Right renal pelvis (tissue), 4 donors: ENCODE measurements at places on chromosomes 1 and 21.
A peak's percentile ranks its signal among the peaks of the same experiment; 100 is the strongest.

- no peak for DNase-seq
Measured at GRCh38 chr1:211511947-211512346, 20.0 kb upstream of the RD3 start.

GRCh38 chr1:211328866-211329475, 2.3 kb downstream of the TRAF5 start:
- DNase-seq: no peak

DNA sequence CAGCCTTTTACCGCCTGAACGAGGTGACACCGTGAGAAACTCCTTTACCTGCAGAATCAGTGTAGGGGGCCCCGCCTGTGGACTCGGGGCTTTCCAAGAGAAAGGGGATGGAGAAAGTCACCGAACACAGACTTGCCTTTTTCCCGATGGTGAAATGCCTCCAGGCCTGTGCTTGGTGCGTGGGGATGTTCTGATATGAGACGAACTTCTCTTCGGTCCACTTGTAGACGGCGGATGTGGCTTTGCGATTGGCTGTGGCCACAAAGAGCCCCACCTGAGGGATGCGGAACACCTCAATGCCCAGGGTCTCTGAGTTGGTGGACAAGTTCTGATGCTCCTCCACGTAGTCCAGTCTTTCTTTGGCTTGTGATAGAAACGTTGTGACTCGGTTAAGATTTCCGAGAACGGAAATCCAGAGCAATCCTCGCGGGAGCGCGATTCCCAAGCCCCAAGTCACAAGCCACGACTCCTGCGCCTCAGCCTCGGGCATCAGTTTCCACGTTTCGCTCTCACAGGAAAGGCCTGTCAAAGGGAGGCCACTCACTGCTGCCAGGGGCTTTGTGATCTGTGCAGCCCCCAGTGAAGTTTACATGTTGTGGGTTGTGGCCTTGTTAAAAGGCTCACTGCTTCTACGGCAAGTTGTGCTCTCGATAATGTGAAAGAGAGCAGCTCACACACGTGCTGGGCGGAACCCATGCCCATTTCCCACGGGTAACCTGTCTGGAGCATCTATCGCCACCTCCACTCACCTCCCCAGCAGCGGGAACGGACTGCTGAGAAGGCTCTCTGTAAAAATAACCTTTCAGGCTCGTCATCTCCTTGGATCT, 12.6 kb downstream of the KRTAP10-1 start:
- DNase-seq: no peak

DNA sequence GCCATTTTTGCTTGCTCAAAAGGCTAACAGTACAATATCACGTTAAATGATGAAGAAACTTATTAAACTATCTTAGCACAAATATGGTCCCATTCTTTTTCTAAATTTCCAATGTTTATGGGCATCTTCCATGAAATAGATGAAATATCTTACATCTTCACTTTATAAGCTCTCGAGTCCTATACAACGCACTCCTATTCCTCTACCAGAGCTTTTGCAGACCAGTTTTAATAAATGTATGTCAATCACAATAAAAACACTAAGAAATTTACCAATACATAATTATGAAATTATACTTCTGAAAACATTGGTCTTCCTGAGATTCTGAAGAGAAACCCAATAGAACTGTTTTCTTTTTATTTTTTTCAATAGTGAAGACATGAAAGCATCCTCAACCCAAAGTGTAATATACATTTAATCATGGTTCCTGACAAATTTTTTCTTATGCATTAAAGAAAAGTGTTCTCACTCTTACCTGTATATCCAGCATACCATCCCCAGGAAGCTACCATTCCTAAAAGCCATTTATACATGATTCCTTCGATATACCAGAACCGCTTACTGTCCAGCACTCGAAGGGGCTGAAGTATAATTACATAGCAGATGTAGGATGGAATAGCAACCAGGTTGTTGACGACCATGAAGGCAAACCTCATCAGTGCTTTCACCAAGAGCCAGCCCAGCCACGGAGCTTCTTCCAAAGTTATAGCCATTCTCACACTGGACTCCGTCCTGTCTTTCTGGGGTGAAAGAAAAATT, 1.8 kb downstream of the LPGAT1 start:
- no peak for DNase-seq

DNA sequence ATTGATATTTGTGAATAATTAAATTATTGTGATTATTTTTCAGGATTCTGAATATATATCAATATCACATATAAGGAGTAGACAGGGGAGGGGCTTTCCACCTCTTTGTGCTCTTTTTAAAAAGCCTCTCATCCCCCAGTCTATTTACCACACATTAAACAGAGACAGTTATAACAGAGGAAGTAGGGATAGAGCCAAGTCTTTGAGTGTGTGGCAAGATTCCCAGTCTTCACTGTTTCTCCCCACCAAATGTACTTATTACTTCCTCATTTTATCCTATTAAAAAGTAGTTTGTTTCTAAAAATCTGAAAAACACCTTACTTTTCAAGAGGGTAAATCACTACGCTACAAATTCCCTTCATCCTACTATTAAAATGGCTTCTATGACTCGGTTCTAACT, 46.7 kb downstream of the EPS15 start:
- no peak for DNase-seq

GRCh38 chr21:37797403-37797802, 118.9 kb downstream of the KCNJ6 start:
- no peak for DNase-seq

GRCh38 chr1:82395440-82395839, 594.7 kb downstream of the ADGRL2 start:
- no peak for DNase-seq

DNA sequence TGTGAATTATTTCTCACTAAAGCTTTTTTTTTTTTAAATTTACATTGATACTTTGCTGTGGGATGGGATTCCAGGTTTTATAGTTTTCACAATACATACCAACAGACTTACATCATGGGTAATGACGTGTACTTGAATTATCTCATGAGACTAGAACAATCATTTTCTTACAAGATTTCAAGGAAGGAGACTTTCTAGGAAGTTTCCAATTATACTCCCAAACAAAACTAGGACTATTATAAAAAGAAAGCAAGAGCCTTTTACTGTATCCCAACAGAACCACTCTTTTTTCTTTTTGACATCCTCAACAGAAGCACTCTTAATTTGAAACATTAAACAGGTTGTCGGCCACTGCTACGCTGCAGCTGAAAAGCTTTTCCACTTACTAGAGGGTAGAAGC, 48.7 kb downstream of the TESK2 start:
- no peak for DNase-seq

DNA sequence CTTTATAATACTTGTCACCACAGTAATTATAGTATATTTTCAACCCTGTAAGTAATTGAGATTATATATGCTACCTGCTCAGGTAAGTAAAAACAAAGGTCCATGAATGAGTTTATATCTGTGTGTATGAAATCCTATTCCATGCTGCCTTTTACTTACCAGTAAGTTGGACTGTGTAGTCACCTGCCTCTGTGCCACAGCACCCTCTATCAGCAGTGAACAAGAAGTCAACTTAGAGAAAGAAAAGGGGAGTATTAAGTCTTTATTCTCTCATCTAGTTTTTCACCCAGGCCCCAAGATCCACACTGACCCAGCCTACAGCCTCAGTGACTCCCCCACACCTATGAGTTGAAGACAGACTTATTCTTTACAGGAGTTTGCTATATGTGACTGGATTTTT, 36.9 kb upstream of the IFI16 start:
- DNase-seq: no peak

DNA sequence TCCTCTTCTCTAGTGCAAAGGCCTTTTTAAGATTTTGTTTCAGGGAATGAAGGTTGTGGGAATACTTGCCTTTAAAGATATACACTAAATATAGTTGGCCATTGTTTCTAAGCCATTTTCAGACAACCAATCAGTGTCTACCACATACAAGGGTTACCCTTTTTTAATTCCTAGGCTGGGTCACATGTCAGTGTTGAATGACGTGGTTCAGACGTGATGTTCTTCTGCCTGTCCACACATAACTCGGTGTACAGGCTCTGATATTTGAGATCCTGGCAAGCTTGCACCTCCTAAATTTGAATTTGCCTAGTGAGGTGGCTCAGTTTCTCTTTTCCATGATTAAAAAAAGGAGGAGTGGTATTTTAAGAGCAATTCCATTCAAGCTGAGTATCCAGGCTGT, 38.8 kb downstream of the DTL start:
- DNase-seq: no peak

DNA sequence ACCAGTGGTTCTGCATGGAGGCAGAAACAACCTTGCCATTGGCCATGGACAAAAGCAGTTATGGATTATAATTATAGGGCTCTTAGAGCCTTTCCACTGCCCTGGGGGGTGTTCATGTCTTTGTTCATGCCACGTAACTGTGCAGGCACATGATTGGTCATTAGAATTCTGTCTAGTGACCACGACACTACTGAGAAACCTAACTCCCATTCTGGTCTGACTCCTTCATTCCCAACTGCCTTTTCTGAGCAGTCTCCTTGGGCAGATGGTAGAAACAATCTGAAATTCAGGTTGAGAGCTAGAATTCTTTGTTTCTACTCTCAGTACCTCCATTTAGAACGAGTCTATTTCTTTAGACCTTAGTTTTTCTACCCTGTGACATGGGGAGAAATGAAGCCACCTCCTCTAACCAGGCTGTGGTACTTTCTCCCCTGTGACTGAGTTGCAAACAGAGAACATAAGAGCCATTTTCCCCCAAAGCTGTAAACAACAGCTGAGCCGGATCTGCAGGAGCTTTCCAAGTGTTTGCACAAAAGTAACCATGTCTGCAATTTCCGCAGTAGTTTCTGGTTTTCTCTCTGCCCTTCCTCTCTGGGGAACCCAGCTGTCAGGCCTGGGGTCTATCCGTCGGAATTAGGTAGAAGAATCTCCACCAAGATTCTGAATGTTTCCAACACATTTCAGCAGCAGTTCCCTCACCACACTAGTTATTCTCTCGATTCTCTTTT, 37.7 kb upstream of the IPO9 start:
- DNase-seq: peak; percentile 56

- peak; percentile 33 for DNase-seq
Measured at GRCh38 chr1:85578321-85579295, 2.0 kb upstream of the CCN1 start.

DNA sequence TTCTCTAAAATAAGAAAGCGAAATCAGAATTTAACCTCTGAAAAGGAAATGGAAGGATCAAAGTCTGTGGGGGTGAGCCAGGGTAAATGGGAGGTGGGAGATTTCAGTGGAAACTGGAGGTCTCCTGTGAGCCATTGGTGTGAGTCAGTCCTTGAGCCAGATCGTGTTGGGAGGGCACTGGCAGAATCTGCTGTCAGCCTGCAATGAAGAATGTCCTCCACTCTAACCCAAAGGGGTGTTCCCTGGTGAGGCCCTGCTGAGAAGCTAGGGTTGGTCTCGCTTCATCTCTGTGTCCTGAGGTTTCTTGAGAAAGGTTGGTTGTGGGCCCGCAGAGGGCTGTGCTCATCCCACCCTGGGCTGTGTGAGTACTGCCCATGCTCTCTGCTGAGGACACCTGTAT, 2.4 kb downstream of the QSOX1 start:
- no peak for DNase-seq

GRCh38 chr1:156948708-156949107, 28.3 kb downstream of the LRRC71 start:
- no peak for DNase-seq

DNA sequence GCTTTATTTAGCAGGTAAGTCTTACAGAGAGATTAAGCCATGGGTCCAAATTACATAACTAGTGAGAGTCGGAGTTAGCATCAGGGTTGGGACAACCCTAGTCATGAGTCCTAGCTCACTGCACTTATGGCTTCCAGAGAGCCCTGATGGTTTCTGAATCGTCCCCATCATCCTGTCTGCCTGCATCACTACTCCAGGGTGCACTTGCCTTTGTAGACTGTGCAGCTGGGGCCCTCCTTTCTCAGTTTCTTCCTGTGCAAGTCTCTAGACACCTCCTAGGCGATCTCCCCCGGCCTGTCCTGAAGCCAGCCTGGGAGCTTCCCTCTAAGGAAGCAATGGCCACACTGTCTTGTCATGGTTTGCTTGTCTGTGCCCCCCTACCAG, 37.1 kb downstream of the KIAA0040 start:
- DNase-seq: no peak

- no peak for DNase-seq
Measured at GRCh38 chr1:239392271-239392670, 5.9 kb downstream of the CHRM3 start.

DNA sequence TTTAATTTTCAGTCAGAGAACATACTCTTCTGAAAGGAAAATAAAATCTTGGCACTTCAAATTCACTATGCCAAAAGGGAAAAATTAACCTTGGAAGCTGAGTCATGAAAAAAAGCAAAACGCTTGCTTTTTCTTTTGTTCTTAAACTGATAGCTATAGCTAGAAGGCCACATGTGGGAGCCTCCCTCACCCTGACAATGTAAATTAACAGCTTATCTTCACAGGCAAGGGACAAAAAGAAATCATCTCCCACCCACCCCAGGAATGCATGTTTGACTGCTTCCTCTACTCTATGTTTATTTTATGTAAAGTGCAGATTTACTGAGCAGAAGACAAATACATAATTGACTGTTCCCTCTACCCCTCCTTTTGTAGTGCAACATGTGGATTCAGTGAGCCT, 38.0 kb downstream of the EBNA1BP2 start:
- no peak for DNase-seq

DNA sequence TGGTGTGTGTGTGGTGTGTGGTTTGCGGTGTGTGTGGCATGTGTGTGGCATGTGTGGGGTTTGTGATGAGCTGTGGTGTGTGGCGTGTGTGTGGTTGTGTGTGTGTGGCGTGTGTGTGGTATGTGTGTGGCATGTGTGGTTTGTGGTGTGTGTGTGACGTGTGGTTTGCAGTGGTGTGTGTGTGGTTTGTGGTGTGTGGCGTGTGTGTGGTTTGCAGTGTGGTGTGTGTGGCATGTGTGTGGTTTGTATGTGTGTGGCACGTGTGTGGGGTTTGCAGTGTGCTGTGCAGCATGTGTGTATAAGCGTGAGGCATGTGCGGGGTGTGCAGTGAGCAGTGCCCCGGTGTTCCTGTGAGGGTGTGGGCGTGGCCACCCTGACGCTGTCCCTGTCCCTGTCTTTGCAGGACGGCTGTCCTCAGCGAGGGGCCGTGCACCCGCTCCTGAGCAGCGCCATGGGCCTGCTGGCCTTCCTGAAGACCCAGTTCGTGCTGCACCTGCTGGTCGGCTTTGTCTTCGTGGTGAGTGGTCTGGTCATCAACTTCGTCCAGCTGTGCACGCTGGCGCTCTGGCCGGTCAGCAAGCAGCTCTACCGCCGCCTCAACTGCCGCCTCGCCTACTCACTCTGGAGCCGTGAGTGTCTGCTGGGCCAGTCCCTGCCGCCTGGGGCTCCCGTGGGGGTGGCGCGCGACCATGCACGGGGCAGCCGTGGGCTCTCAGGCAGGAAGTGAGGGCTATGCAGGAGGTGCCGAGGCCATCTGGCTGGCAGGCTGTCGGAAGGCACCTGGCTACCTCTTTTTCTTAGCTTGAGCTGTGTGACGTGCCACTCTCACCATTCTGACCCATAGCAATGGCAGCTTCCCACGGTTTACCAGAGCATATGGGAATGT, 52.6 kb upstream of the TRAPPC10 start:
- no peak for DNase-seq
